ENCODE measurements at places on chromosomes 5 and 9.
A peak's percentile ranks its signal among the peaks of the same experiment; 100 is the strongest.

GRCh38 chr9:69443178-69443577 is 118.2 kb downstream of the ENTREP1 start:
- DNase-seq, result no peak

GRCh38 chr9:68904454-68904853 is 109.5 kb downstream of the PRKACG start:
- DNase-seq, result no peak

DNA sequence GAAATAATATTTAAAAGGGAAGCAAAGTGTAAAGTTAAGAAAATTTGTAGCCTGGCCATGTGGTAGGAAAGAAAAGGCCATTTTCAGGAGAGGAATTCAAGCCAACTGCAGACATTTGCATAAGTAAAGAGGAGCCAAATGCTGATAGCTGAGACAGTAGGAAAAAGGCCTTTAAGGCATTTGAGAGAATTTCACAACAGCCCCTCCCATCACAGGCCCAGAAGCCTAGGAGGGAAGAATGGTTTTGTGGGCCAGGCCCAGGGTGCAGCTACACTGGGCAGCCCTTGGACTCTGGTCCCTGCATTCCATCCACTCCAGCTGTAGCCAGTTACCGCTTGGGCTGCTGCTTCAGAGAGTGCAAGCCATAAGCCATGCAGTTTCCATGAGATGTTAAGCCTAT is 1556.8 kb downstream of the EFNA5 start:
- DNase-seq, result no peak

DNA sequence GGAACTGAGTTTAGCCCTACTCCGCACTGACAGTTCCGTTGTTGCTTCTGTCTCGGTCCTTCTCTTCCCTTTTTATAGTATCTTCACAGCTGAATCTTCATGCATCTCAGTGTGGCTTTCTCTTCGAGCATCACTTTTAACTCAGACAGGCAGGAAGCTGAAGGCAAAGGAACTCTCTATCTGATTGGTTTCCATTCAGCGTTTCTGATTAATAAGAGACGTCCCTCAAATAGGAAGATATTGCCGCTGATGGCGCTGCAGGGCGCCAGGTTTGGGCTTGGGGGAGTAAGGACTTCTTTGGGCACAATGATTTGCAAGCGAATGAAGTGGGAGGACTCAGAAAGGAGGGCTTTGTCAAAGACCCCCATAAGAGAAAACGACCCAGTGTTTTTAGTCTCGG is at the start of gene CDH9:
Gene CDH9 (minus strand): TSS at position 111 of the 400 bp plus-strand sequence. CDS start 50,253 bp downstream, outside the sequence.
- DNase-seq, result no peak

GRCh38 chr9:127545196-127546124 is 66.6 kb upstream of the STXBP1 start:
- DNase-seq, result no peak

DNA sequence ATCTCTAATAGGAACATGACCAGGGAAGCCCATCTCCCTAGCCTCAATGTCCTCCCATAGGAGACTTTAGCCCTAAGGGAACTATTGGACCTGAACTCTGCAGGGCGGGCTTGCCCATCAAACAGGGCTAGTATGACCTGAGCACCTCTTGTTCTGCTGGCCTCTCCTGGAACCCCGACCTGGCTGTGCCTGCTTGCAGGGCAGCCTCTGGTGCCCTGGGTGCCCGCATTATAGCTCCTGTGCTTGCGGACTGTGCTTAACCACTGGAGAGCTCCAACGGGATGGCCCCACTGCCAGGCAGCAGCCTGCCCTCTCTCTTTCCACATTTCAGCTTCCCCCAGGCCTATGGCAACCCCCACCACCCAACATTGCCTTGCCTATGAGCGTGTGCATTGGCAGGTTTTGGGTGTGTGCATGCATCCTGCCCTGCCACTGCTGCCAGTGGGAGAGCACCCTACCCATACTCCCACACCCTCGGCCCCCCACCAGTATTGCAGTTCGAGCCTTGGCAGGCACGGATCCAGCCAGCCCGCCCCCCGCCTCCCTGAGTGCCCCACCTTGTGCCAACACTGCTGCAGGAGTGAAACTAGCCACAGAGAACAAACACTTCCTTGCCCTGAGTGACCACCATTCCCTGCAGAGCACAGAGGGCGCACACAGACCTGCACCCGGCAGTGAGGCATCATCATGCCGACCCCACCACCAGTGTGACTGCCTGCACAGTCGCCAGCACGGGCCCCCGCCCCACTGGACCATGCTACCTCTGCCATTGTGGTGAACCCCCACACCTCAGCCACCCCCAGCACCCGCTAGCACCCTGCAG is 1123.8 kb upstream of the CDH6 start:
- no peak for DNase-seq

- DNase-seq, result no peak
Observed at GRCh38 chr9:130981002-130981755, 27.8 kb upstream of the LAMC3 start.

DNA sequence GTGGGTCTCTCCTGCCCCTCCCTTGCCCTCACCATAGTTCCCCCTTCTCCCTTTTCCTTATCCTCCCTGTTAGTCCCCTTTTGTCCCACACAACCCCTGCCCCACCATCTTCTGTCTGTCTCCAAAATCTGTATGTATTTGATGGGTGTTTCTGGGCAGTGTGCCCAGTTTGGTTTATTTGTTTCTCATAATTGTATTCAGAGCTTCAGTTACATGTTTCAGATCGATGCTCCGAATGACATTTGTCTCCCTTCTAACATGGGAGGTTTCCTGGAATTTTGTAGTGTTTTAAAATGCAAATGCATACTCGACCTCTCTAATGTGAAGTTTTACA is 22.2 kb downstream of the FBXL7 start:
- no peak for DNase-seq

GRCh38 chr9:137875846-137876245 is 1.7 kb upstream of the CACNA1B start:
- DNase-seq, result no peak

GRCh38 chr5:180142021-180142765 is 66.8 kb downstream of the RASGEF1C start:
- DNase-seq, result no peak

DNA sequence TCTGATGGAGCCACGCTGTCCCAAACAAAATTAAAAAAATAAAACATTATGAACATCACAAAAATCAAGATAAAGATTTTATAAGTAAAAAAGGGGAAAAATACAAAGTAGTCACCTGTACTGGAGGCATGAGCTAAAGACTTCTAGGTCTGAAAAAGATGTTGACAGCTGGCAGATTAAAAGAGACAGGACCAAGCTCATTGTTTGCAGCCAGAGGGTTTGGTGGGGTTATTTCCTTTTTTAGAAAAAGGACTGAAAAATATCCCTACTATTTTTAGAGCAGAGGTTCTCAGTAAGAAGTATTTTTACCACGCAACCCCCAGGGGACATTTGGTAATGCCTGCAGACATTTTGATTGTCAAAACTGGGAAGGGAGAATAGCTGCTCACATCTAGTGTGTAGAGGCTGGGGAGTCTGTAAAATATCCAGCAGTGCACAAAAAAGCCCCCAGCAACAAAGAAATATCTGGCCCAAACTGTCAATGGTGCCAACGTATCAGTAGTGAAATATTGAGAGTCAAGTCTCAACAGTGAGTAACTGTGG is 353.4 kb downstream of the TLE1 start:
- no peak for DNase-seq

DNA sequence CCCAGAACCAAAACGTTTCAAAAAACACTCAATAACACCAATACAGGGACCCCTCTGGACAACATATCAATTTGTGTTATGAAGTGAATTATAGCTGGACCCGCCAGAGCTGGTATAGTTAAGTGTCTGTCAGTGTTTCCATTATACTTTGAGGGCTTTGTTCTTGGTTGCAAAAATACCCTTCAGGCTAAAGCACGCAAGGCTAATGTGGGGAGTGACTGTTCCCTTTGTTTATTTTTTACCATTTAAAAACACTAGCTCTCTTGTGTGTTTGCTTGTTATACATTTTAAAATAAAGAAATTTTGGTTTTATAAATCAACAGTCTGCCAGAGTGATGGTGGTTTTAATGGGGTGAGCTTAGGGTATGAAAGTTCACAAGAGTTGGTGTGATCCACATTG is 859.5 kb downstream of the PTPRD start:
- DNase-seq, result no peak

- DNase-seq, result no peak
Observed at GRCh38 chr5:66074901-66075300, 69.2 kb upstream of the SREK1 start.

GRCh38 chr5:77845324-77845646 is 69.1 kb upstream of the TBCA start:
- no peak for DNase-seq

DNA sequence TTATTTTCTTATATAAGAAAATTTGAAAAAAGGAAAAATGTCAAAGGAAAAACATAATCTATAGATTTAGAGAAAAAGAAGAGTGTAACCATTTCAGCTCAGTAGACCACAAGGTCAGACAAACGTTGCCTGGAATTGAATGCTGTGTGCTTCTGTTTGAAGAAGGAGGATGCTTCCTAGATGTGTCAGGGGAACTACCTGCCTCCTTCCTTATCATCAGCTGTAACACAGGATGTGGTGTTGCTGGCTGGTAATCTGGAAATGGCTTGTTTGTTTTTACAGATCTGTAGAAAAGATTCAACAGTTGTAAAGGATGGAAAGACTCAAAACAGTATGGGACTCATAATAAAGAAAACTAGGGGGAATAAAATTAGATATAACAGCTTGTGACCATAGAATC is 160.7 kb upstream of the MEF2C start:
- DNase-seq, result no peak

- no peak for DNase-seq
Observed at GRCh38 chr5:33227746-33228145, 213.0 kb upstream of the TARS1 start.

GRCh38 chr9:111151537-111151936 is 113.3 kb upstream of the LPAR1 start:
- no peak for DNase-seq

GRCh38 chr9:97930972-97931371 is 7.0 kb downstream of the HEMGN start:
- DNase-seq, result no peak

DNA sequence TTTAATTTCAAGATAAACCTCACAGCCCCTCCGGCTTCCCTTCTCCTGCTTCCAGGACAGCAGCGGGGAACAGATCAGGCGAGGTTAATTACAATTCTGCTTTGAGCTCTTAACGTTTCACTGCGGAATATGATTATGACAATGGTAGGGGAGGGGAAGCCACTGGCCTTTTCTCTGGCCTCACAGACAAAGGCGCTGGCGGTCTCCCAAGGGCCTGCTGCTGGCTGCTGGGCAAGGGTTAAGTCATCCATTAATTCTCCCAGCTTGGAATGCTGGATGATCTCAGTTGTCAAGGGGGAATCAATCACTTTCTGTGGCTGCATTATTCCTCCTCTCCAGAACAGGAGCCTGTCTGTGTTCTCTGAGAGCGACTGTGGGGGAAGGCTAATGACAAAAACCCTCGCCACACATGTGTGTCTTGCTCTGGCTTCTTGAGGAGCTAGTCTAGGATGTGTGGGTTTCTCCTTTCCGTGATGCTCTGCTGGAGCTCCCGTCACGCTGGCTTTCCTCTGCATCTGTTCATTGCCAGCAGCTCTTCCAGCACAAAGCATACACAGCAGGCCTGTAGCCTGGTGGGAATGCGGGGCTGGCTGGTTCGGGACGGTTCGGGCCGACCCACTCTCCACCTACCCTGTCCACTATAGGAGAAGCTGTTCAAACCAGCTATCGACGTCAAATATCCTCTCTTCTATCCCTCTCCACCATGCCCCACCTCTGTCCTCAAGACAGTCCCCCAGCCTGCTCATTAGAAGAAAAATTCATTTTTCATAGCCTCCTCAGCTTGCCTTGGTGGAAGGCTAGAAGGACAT is 82.8 kb downstream of the DCP2 start:
- no peak for DNase-seq

DNA sequence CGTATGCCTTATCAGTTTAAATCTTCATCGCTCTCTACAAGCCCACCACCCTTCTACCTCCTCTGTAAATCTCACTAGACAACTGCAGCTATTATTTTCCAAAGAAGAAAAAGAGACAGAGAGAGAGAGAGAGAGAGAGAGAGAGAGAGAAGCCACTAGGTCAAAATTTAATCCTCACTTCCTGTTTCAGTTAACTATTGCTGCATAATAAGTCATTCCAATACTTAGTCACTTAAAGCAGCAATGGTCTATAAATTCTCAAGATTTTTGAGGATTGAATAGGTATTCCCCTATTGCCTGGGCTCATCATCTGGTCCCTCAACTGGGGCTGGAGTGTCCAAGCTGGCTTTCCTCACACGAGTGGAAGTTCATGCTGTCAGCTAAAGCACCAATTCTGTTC is 68.8 kb downstream of the ITGA1 start:
- no peak for DNase-seq

- DNase-seq, result no peak
Observed at GRCh38 chr9:99004115-99004514, 60.4 kb downstream of the COL15A1 start.

DNA sequence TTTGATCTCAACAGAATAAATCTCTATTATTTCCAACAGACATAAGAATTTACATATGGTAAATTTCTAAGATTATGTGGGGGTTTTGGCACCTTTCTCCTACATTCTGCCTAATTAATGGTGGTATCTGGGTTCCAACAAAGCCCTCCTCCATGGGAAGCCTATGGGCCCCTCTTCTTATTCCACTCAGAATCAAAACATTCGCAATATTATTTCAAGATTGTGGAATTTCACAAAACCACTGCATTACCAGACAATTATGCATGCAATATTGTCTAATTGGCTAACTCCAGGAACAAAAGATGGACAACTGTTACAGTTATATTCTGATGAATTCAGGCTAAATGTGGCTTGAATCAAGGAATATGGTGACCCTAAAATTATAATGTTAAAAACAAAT is 434.0 kb downstream of the NFIB start:
- DNase-seq, result no peak

- DNase-seq, result no peak
Observed at GRCh38 chr5:54851449-54851848, 133.9 kb downstream of the ESM1 start.

DNA sequence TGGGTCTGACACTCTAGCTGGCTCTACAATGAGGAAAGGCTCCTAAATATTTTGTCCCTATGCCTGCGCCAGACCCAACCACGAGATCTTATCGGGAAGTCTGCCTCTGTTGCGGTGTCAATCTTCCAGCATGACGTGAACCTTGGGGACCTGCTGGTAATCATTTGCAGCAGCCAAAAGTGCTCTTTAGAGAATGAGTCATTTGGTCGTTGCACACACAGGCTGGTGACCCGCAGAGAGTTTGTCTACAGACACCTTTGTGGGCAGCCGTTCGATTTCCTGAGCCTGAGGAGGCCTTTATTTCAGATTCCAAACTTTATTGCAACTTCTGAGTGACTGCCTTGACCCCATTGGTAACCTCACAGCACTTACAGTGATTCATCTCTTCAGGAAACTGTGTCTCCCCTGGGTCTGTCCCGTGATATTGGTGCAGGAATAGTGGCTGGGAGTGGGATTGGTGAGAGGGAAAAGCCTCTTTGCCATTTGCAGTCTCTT is 326.1 kb downstream of the NSG2 start:
- DNase-seq, result no peak

- DNase-seq, result no peak
Observed at GRCh38 chr9:124695280-124695890, 75.7 kb downstream of the NR6A1 start.

- peak; percentile 62 for DNase-seq
Observed at GRCh38 chr9:5593904-5594303, 35.0 kb upstream of the RIC1 start.

GRCh38 chr5:170846416-170846815 is 15.4 kb upstream of the RANBP17 start:
- DNase-seq, result no peak

Data from T-helper 2 cell (primary cell).